Stimulated activated CD8-positive, alpha-beta memory T cell treated with anti-CD3 and anti-CD28 coated beads, Interleukin-4, amount 100 ng/mL, for 24 hours (primary cell): ENCODE measurements at places on chromosomes 5 and 9.

DNA sequence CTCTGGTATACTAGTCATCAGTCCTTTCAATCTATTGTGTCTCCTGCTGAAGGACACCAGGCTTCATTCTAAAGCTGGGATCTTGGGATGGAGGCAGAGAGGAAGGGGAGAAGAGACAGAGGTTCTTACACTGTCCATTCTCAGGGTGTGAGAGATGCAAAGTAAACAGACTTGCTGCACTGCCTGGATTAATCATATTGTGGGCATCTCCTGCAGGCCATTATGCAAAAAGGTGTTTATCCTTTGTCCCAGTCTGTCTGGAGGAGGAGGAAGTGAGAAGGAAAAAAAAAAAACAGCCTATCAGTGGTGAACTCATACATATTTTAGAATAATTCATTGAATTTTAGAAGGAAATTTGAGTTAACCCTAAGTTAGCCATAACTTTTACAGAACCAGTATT is 92.9 kb upstream of the TNPO1 start:
- no peak for DNase-seq

DNA sequence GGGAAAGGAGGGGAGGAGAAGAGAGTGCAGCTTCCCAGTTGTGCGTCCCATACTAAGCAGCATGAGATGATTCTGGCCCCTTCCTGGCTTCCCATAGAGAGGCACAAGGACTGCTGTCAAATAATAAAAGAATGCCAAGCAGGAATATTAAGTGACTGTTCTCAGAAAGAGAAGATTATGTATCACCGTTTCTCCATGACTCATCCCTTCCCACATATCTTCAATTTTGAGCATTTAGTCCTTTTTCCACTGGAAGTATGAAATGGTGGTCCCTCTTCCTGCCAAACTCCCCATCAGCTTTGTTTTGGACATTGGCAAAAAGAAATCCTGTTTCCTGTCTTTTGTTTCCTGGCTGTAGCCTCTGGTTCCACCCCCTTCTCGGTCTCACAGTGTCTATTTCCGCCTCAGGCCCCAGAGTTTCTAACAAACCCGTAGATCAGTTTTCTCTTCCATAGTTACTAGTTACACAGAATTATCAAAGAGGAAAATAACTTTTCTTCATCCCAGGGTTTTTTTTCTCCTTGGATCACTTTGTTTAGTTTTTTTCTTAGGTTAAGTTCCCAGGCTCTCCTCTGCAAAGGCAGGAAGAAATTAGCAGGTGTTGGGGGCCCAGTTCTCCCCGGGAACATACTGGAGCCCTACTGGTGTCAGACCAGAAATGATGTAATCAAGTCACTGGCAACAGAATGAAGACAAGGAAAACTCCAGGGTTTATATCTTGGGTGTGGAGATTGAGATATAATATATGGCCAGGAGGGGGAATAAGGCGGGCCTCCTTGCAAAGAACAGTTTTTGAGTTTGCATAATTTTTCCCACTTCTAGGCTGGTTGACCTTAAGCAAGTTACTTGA is 26.4 kb upstream of the ARHGAP26 start:
- no peak for DNase-seq

- DNase-seq = no peak
Measured at GRCh38 chr5:118806571-118806970, 181.8 kb downstream of the DTWD2 start.

DNA sequence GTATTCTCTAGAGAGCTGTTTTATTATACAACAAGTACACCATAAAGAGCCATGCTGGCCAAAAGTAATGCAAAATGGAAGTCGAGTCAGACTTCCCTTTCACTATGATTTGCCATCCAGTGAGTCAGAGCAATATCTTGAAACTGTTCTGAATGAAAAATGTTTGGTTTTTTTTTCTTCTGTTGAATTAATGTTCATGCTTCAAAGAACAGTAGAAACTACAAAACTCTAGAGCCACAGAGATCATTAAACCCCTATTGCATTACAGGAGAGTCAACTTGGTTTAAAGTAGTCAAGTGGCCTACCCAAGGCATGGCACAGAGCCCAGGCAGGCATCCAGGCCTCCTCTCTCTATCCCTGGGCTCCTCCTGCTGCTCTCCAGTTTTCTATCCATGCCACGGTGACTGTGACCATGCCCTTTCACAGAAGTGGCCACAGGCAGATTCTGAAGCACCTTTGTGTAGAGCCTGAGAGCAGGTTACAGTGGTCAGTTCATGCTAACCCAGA is 358.9 kb downstream of the DEPDC1B start:
- DNase-seq = no peak

DNA sequence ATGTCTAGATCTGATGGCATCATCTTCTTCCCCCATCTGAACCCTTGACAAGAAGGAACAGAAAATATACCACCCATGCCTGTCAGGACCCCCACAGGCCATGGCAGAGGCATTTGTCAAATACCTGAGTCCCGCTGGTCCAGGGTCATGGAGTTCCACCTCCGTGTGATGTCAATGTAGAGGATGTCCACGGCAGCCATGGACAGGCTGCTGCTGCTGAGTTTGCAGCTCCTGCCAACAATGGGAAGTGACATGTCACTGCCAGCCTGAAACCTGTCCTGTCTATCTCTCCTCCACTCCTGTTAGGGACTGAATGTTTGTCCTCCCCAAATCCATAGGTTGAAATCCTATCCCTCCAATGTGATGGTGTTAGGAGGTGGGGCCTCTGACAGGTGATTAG is 208.8 kb downstream of the DAB2IP start:
- DNase-seq = no peak

DNA sequence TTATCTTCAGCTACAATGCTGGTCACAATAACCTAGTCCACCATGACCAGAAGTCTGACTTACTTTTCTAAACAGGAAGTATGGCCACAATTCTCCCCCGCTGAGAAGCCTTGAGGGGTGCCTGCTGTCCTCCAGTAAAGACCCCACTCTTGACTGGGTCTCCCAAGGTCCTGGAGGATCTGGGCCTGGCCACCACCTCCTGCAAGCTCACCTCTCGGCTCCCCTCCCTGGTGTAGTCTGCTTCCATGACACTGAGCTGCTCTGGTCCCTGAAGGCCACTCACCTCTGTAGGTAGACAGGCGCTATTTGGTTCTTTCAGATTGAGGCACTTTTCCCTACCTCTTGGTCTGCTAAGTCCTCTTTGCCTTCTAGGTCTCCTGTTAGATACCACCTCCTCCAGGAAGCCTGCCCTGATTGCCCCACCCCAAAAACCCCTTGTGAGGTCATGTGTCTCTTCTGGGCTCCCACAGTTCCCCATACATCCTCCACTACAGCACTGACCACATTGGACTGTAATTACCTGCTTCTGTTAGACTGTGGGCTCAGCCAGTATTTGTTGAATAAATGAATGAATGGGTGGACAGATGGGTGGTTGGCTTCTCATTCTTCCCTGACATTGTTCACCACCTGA is 62.6 kb upstream of the IER5L start:
- no peak for DNase-seq

GRCh38 chr5:93800988-93801811 is 59.8 kb upstream of the POU5F2 start:
- DNase-seq = no peak

- DNase-seq = no peak
Measured at GRCh38 chr5:109859537-109859936, 169.8 kb downstream of the MAN2A1 start.

GRCh38 chr5:14591548-14591947 is 10.0 kb downstream of the OTULINL start:
- DNase-seq = no peak

- no peak for DNase-seq
Measured at GRCh38 chr9:130756037-130756436, 62.5 kb downstream of the EXOSC2 start.

DNA sequence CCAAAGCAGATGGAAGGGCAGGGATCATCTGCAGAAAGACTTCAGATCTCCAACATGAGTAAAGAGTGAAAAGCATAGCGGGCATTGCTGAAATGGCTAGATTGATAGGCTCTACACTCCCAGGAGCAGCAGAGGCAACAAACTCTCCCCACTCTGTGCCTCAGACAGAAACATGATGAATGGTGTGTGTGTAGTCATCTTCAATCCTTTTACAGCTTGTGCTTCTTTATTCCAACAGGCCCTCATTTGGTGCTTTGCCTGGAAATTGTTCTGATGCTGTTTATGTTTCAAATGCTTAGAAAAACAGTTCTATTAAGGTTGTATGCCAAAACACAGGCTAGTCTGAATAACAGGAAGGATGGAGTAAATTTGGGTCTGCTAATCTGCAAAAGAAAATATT is 176.2 kb downstream of the DMRTA1 start:
- no peak for DNase-seq

- no peak for DNase-seq
Measured at GRCh38 chr9:97934321-97935115, 3.5 kb downstream of the HEMGN start.

GRCh38 chr5:144798595-144798994 is 627.9 kb downstream of the KCTD16 start:
- no peak for DNase-seq

GRCh38 chr9:129319076-129319937 is 141.2 kb upstream of the IER5L start:
- DNase-seq = no peak

- DNase-seq = no peak
Measured at GRCh38 chr5:67620424-67621397, 424.1 kb upstream of the CD180 start.

GRCh38 chr5:77170-77501 is 14.8 kb upstream of the PLEKHG4B start:
- no peak for DNase-seq

GRCh38 chr9:85547599-85547998 is 194.2 kb downstream of the AGTPBP1 start:
- no peak for DNase-seq

GRCh38 chr5:56514245-56514644 is 281.1 kb upstream of the ANKRD55 start:
- no peak for DNase-seq

DNA sequence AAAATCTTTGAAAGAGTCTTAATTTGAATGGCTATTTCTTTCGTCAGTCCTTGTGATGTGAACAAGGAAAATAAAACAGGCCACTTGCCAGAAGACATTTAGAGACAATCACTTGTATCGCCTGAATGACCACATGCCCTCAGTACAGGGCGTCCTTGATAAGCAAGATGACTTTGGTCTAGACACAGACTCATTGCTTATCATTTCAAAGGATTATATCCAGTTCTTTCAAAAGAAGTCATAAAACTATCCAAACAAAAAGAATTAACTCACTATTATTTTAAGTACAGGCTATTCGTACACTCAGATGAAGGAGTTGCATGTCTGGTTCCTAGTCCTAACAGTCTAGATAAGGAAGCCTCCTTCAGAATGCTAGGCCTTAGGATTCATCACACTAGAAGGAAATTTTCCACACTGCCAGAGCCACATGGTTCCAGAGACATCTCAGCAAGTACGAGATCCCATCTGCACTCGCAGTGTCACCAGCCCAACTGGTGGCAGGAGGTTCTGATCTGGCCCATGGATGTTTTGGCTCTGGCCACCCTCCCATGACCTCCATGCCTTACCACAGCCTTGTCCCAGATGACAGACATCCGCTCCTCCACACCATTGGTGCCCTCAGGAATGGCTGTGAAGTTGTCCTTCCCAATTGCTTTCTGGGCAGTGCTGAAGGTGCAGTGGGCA is 109.6 kb downstream of the DPYSL3 start:
- DNase-seq = no peak

- DNase-seq = no peak
Measured at GRCh38 chr5:56142614-56143372, 90.3 kb downstream of the ANKRD55 start.

DNA sequence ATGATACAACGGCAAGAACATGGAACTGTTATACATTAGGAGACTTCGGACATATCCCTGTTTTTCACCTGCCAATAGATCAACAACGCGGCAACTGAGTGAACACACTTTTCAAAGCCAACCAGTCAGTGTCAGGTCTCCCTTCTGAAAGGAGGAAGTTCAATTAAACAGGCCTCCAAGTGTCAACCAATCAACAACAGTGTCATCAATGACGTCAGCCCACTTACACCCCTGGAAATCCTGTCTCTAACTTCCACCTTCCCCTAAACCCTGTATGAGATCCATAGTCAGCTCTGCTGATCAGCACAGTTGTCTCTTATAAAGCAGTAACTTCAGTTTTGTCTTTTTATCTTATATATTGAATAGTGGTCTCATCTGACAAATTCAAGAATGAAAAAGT is 36.6 kb downstream of the DMRT3 start:
- no peak for DNase-seq

DNA sequence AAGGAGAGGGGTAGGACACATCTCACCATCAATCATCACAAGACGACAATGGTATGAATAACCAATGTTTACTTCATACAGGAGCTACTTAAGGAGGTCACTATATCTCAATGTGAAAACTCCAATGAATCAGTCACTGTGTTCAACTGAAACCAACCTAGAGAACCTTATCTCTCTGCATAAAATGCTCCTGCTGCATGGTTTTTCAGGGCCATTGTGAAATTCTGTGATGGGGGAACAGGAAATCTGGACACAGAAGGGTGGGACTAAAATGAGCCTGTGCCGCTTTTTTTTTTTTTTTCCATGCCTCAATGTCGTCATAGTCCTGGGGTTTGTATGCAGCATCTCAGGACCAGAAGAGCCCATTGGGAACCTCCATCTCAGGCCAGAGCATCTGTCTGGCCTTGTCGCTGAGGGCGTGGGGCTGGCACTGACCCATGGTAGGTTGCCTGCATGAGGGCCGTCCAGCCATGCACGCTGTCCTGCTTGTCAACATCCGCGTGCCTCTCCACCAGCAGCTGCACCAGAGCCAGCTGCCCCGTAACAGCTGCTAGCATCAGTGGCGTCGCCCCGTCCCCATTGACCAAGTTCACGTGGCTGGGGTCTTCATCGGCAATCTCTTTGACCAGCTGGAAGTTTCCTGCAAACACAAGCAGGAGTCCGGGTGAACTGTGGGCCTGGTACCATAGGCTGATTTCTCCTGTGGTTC is 12.7 kb downstream of the ANKS6 start:
- DNase-seq = no peak

DNA sequence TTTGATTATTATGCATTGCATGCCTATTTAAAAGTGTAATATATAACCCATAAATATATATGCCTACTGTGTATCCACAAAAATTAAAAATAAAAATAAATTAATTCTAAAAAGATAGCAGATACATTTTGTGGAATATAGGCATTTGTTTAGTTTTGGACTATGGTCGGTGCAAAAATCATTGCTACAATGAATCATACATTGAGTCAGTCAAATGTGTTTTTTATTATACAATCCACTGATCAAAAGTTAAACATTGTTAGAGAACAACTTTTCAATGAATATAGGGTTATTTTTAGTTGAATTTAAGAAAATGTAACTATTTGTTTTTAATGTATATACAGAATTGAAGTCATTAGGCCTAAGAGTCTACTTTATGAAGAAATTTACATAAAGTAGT is 885.9 kb downstream of the EFNA5 start:
- no peak for DNase-seq

- no peak for DNase-seq
Measured at GRCh38 chr5:36521838-36522745, 84.3 kb upstream of the SLC1A3 start.

GRCh38 chr9:124834591-124834990 is 18.7 kb upstream of the WDR38 start:
- DNase-seq = no peak

GRCh38 chr5:6900247-6901227 is 187.3 kb downstream of the TENT4A start:
- DNase-seq = no peak
